ENCODE measurements at places on chromosomes 7 and 10. TPM values are rescaled to one million over a fixed set of nuclear protein-coding genes. Genes with fewer than 3 reads are reported as not detected.
A peak's percentile ranks its signal among the peaks of the same experiment; 100 is the strongest.

Gene UCN3
- not detected for polyA plus RNA-seq

Gene CCDC146
- 20.0 TPM for polyA plus RNA-seq

GRCh38 chr7:119748251-119748860, 524.6 kb upstream of the KCND2 start:
- DNase-seq: no peak

DNA sequence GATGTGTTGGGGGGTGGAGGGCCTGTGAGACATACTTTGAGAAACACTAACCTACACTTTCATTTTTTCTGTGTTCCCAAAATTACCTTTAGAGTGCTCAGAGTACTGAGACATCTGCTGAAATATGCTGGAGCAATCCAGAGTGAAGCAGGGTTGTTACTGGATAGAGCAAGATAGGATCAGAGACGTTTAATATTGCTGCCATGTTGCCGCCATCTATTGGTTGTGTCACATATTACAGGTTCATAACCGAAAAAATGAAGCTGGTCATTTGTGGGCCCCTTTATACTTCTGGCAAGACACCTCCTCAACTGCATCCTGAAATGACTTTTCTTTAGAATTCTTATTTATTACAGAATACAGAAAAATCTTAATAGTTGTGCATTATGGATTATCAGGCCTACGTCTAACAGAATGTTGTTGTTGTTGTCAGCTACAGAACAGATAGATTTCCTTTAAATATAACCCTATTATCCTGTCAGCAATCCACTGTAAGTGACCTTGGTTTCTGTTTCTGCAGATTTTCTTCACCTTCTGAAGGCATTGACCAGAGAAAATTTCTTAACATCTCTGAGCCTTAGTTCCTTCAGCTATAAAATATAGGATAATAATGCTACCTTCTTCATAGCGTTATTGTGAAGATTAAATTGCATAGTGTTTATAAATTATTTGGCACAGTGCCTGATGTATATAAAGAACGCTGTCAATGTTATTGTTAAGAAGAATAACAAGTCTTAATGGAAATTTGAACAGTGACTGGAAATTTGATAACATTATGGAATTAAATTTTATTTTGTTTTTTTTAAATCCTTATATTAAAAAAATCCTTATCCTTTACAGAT, 16.2 kb upstream of the DLD start:
- peak; percentile 61 for DNase-seq

- DNase-seq: no peak
Measured at GRCh38 chr7:26470691-26471090, 179.0 kb downstream of the SNX10 start.

- DNase-seq: no peak
Measured at GRCh38 chr7:86407291-86407690, 236.4 kb upstream of the GRM3 start.

All from muscle of arm (tissue), 14 donors.